Stimulated activated CD4-positive, alpha-beta T cell treated with anti-CD3 and anti-CD28 coated beads, Interleukin-12 subunit alpha, Interleukin-12 subunit beta, amount 100 ng/mL, for 24 hours (primary cell): ENCODE measurements at places on chromosomes 12 and 14.

DNA sequence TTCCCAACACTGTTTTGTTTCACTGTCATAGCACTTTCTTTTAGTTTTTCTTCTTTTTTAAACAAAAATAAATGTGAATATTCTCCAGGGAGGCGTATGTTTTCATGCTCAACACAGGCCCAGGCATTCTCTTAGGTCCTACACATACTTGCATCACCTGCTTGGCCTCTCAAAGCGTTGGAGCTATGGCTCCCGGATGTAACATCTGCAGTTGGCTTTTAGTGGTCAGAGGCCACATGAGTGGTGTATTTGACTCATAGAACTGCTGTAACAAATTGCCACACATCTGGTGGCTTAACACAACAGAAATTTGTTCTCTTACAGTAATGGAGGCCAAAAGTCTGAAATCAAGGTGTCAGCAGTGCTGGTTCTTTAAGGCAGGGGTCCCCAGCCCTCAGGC, 44.6 kb upstream of the VRK1 start:
- no peak for DNase-seq

DNA sequence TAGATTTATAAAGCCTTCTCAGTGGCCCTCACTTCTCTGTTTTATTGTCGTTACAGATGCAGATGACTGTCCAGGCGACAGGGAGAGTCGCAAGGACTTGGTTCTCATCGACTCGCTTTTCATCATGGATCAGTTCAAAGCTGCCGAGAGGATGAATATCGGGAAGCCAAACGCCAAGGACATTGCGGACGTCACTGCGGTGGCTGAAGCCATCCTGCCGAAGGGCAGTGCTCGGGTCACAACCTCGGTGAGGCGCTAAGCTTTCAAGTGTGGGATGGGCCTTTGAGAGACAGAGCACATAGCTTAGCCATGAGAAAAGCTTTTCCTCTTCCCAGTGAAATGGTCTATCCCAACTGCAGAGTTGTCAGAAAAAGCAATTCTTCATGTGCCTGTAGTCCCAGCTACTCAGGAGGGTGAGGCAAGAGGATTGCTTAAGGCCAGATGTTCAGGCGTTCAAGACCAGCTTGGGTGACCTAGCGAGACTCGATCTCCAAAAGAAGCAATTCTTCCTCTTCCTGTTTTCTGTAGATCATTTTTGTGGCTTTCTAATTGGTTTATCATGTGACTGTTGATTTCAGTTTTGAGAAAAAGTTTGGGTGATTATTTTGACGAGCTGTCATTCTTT, 56.4 kb downstream of the EP400 start:
- no peak for DNase-seq

GRCh38 chr12:98814254-98814653, 169.2 kb downstream of the APAF1 start:
- DNase-seq: no peak

GRCh38 chr14:54804538-54805041, 98.0 kb downstream of the GCH1 start:
- DNase-seq: no peak

DNA sequence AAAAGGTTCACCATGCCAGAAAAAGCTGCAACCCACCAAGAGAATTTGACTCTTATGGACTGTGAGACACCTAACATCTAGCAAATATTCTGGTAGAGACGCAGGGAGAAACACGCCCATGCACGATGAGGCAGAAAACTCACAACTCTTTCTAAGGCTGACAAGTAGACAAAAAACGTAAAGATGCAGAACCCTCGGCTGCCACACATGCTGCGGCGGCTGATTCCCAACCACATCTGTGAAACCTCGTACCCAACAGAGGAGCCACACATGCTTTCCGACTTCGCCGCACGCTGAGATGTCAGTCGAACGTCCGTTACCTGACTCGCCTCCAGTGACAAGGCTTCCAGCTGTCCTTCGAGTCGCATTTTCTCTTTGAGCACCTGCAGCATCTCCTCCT, 21.8 kb downstream of the GOLGA3 start:
- DNase-seq: peak; percentile 37

DNA sequence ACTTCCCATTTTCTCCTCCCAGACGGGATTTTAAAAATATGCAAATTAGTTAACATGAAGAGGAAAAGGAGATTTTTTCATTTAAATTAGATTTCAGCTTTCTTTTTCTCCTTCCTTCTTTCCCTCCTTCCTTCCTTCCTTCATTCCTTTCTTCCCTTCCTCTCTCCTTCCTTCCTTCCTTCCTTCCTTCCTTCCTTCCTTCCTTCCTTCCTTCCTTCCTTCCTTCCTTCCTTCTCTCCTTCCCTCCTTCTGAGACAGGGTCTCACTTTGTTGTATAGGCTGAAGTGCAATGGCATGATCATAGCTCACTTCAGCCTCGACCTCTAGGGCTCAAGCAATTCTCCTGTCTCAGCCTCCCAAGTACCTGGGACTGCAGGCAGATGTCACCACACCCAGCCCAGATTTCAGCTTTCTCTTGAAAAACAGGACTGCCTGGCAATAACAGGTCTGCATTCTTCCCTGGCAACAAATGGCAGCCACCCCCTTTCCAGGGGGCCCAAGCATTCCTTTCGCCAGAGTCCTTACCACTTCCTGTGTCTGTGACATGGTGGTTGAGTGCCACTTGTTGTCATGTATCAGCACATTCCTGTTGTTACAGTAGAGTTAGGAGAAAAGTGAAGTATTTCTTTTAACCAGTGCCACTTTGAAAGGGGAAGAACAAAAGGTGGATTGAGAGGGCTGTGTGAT, 119.1 kb downstream of the PTPN11 start:
- DNase-seq: no peak

DNA sequence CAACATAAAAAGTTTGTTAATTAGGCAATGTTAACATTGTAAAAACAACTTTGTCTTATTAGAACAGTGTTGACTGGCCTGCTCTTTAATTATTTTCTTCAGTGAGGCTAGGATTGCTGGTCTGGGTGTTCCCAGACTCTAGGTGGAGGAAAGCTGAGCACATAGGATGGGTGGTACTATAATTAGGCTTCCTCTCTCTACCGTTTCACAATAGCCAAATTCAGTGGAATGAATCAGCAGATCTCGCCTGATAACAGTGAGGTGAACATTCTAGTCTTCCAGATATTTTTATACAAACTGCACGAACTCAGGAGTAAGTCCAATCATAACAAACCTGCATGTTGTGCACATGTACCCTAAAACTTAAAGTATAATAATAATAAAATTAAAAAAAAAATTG, 11.9 kb downstream of the PTGDR start:
- no peak for DNase-seq

DNA sequence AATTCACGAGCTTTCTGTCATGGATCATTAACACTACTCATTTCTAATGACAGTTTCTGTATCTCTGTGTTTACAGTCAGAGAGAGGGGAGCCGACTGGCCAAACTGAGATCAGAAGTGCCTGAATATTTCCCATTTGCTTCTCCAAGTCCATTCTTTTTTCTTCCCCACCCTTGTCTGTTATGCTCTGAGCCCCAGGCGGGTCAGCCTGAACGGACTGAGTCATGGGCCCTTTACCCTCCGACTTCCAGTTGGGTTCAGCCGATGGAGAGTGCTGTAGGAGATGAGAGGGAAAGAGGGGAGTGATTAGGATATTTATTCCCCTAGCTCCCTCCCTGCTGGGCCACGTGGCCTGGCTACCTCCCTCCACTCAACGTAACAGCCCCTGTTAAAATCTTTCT, 104.7 kb downstream of the PAH start:
- DNase-seq: no peak

DNA sequence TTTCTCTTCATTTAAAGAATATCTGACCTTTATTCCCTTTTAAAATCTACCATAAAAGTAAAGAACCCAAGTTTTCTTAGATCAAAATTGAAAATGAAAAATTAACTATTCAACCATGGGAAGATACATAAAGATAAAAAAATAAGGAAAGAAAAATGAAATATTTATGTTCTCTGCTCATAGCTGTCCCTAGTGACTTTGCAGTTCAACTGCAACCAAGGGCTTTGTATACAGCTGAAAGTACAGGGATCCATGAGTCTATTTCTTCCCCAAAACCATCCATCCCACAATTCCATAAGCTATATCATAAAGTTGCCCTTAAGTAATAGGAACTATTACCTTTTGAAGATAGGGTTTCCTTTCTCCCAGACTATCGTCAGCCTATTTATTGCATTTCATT, 113.1 kb downstream of the ITPR2 start:
- no peak for DNase-seq

DNA sequence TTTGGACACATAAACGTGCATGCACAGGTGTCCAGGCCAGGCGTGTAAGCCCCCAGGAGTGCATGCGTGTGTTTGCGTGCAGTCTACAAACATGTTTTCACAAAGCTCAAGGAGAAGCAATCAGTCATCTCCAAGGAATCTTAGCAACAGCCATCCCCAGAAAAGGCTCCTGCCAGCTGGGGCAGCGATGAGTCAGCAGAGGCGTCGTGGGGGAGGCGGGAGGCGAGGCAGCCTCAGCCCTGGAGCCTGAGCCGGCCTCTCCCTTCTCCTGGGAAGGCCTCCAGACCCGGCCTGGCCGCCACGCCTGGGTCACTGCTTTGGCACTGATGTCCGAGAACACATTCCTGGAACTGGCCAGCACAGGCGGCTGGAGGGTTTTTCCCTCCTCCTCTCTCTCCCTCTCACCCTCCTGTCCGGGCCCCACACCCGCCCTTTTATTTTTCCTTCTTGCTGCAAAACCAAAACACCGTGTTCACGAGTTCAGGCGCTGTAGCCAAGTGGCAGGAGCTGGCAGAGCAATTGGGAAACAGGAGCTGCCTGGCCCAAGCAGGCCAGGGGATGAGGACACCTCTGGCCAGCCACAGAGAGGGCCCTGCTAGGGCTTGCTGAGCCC, 92.7 kb downstream of the LRRC74A start:
- DNase-seq: no peak

- DNase-seq: no peak
Observed at GRCh38 chr12:53221203-53222080, 10.6 kb downstream of the RARG start.

- DNase-seq: no peak
Observed at GRCh38 chr12:110592078-110592477, 9.0 kb upstream of the PPTC7 start.

DNA sequence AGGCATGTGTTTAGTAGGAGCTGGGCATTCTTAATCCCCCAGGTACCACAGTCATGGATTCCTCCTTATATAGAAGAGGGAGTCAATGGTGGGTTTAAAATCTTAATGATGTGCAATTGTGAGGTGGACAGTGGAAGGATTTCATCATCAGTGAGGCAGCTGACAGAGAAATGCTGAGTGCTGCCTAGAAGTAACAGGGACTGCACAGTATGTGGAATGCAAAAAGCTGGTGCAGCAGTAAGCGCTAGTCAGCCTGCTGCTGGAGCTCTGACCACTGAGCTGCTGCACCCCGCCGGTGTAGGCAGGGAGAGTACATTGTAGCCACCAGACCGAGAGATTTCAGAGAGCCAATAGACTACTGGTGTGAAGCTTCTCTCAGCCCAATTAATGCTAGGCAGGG, 80.5 kb upstream of the DACT1 start:
- DNase-seq: no peak

DNA sequence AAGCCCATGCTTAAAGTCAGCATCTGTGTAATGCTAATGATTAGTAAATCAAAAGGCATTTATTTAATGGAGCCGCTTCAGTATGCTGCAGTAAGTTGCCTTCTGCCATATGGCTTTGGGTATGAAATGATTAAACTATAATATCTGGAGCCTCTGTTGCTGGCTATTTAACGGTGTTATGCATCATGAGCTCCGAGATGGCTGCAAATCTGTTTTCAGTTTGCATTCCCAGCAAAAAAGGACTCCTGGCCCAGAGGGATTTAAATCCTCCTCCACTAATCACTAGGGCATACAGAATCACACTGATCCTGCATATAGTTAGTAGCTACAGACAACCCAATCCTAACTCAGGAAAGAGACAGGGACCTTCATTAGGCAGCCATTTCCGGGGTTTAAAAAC, 171.5 kb upstream of the EEA1 start:
- DNase-seq: no peak

DNA sequence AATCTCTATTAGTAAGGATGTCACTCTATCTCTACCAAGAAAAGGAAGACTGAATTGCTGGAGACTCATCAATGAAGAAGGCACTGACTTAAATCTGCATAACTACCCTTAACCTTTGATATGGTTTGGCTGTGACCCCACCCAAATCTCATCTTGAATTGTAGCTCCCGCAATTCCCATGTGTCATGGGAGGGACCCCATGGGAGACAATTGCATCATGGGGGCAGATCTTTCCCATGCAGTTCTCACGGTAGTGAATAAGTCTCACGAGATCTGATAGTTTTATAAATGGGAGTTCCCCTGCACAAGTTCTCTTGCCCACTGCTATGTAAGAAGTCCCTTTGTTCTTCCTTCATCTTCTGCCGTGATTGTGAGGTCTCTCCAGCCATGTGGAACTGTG, 73.4 kb upstream of the PPM1H start:
- DNase-seq: no peak

DNA sequence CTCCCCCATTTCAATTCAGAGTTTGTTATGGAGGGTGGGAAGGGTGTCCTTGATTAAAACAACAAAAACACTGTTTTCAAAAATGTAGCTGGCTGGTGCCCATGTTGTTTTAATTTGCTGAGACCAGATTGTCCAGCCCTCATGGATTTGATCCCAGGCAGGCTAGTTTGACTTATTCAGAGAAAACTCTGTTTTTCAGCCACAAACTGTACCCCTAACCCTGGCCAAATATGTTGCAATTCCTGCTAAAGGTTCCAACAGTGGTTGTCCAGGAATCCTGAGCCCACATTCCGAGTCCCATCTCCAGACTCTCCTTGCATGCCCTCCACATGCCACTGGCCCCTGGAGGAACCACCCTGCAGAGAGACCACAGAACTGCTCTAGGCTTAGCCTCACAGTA, 36.0 kb downstream of the MAP1LC3B2 start:
- no peak for DNase-seq

- no peak for DNase-seq
Observed at GRCh38 chr12:18432206-18432605, 170.9 kb downstream of the PIK3C2G start.

DNA sequence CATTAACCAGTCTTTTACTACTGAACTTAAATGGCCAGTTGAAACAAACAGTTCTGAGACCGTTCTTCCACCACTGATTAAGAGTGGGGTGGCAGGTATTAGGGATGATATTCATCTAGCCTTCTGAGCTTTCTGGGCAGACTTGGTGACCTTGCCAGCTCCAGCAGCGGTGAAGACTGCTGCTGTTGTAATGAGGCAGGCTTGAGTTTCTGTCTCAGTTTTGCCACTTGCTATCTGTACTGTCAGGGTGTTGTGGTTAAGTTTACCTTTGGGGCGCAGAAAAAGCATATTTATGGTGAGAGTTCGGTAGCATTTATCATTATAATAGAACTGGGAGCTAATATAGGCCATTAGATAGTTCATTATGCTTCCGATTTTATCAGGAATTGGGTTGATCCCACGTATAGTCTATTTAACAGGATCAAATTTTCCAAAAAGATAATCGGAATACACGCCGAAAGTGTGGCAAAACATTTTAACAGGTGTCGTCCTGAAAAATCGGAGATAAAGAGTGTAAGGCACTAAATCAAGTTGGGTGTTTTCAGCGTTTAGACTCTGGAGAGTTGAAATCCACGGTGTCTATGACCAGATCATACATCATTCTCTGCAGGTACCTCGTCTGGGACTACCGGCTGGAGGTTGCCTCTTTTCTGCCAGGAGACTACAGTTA, 688 bp upstream of the NECAP1 start:
- DNase-seq: peak; percentile 2

GRCh38 chr14:63685401-63685800, 42.5 kb downstream of the SGPP1 start:
- DNase-seq: no peak

GRCh38 chr14:24958271-24958670, 91.7 kb downstream of the STXBP6 start:
- no peak for DNase-seq
